NCI-H460 (cell line): ENCODE measurements at places on chromosomes 11 and 22. TPM values are rescaled to one million over a fixed set of nuclear protein-coding genes. Genes with fewer than 3 reads are reported as not detected.

- DNase-seq = no peak
Observed at GRCh38 chr11:110478410-110478809, 48.7 kb downstream of the FDX1 start.

- DNase-seq = no peak
Observed at GRCh38 chr11:44377914-44378321, 68.0 kb upstream of the ALX4 start.

GRCh38 chr11:130522284-130522961 lies 74.0 kb downstream of the ADAMTS15 start:
- peak; percentile 69 for DNase-seq

DNA sequence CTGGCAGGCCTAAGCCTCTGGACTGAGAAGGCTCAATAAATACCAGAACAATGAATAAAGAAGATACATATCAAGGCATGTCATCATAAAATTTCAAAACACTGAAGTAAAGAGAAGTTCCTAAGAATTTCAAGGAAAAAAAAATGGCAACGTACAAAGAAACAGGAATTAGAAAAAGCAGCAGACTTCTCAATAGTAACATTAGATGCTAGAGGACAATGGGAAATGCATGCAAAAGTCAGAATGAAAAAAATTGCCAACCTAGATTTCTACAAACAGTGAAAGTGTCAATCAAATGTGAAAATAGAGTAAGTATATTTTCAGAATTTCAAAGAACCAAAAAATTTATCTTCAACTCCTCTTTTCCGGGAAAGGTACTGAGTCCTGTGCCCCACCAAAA lies 125.0 kb downstream of the KCNC1 start:
- no peak for DNase-seq

- no peak for DNase-seq
Observed at GRCh38 chr22:29713156-29713727, 6.6 kb upstream of the CABP7 start.

MS4A12 gene
- total RNA-seq = not detected in 2 replicates

OTUB1 gene
- total RNA-seq = 32.8 and 43.6 TPM in 2 replicates
